ENCODE measurements at places on chromosomes 4 and X.
A peak's percentile ranks its signal among the peaks of the same experiment; 100 is the strongest.

DNA sequence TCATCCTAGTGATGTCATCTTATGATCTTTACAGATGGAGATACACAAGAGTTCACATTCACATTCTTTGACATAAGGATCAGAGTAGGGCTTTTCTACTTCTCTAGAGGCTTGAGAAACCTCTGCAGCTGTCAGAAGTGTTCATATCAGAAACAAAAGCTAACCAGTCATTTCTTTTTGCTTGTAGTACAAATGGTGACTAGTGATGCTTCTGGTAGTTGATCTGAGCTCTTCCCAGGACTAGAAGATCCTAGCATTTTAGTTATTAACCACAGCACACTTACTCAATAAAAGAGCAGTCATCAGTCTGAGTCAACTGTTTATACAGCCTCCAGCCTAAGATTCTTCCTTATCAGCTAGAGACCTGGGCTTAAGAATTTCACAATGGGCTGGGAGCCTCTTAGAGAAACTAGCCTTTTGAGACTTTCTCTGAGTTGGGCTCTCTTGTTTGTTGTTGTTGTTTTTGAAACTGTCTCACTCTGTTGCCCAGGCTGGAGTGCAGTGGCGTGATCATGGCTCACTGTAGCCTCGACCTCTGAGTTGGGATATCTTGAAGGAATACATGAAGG lies 84.1 kb downstream of the TMEM164 start:
- DNase-seq, result no peak

- DNase-seq, result peak; percentile 62
Measured at GRCh38 chr4:118836301-118837120, 585 bp upstream of the SEC24D start.

DNA sequence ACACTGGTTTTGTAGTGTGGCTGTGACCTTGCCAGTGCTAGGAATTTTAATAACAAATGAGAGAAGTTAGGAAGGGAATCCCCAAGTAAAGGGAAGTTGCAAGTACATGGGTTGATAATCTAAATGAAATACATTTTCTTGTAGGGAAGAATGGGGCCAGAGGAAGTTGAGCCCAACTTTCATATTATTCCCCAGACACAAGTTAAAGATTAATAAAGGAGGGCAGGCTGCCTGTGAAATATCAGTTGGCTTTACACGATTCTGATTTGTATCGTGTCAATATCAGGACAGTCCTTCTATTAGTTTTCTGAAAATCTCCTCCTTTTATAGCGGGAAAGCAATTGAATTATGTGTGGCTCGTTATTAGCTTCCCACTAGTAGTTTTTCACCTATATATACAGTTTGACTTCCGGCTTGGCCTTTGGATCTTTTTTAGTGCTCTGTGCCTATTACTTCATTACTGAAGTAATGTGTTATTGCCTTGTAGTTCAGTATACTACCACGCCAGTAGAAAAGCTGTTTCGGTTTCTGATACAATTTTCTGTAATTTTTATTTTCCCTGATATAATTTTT lies 1.7 kb downstream of the PDLIM5 start:
- no peak for DNase-seq

DNA sequence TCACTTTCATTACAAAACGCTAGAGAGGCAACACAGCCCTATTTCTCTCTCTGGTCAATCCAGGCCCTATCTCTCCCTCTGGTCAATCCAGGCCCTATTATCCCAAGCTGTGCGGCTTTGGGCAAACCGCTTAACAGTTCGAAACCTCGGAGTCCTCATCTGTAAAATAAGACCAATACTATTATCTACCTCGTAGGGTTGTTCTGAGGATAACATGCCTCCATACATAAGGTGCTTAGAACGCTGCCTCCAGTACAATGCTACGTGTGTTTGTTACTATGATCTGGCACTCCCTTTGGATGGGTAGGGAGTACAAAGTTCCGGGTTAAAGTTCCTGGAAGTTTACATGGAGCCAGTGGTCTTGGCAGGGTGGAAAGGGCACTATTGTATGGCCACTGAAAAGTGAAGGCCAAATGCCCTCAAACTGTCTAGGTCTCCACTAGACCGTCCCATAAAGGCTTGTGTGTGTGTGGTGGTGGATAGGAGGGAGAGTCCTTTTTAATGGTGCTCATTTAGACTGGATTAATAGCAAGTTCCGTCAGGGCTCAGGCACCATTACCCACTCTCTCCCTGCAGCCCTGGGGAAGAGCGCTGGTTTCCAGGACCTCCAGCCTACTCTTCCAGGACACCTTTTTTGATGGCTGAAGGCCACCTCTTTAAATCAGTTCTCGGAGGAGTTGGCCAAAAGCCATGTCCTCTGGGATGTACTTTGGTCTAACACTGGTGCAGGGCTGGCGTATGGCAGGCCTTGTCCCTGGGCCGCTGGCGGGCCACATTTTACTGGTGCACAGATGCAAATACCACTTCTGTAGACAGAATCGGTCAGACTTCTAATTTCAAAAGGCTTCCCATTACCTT lies 75.6 kb upstream of the BCOR start:
- DNase-seq, result no peak

DNA sequence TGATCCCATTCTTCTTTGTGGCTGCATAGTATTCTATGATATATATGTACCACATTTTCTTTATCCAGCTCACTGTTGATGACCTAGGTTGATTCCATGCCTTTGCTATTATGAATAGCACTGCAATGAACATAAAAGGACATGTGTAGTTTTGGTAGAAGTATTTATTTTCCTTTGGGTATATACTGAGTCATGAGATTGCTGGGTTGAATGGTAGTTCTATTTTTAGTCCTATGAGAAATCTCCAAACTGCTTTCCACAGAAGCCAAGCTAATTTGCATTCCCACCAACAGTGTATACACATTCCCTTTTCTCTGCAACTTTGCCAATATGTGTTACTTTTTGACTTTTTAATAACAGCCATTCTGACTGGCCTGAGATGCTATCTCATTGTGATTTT lies 278.3 kb downstream of the PCDH18 start:
- DNase-seq, result no peak

DNA sequence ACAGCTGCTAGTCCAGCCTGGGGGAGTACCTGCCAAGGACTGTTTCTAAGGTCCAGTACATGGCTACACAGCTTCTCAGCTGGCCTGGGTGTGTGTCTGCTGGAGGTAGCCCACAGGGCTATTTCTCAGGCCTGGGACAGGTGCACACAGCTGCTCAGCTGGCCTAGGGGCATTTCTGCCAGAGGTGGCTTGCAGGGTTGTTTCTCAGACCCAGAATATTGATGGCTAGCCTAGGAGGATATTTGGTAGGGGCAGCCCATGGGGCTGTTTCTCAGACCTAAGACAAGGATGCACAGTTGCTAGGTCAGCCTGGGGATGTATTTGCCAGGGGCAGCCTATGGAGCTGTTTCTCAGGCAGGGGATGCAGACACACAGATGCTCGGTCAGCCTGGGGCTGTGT lies 29.4 kb downstream of the RAB28 start:
- no peak for DNase-seq

DNA sequence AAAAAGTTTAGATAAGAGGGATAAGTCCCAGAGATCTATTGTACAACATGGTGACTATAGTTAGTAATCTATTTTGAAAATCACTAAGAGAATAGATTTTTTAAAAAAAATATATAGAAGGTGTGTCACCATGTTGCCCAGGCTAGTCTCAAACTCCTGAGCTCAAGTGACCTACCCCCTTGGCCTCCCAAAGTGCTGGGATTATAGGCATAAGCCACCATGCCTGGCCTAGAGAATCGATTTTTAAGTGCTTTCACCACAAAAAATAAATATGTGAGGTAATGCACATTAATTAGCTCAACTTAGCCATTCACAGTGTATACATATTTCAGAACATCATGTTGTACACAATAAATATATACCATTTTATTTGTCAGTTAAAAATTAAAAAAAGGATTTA lies 56.7 kb upstream of the TBC1D9 start:
- DNase-seq, result no peak

DNA sequence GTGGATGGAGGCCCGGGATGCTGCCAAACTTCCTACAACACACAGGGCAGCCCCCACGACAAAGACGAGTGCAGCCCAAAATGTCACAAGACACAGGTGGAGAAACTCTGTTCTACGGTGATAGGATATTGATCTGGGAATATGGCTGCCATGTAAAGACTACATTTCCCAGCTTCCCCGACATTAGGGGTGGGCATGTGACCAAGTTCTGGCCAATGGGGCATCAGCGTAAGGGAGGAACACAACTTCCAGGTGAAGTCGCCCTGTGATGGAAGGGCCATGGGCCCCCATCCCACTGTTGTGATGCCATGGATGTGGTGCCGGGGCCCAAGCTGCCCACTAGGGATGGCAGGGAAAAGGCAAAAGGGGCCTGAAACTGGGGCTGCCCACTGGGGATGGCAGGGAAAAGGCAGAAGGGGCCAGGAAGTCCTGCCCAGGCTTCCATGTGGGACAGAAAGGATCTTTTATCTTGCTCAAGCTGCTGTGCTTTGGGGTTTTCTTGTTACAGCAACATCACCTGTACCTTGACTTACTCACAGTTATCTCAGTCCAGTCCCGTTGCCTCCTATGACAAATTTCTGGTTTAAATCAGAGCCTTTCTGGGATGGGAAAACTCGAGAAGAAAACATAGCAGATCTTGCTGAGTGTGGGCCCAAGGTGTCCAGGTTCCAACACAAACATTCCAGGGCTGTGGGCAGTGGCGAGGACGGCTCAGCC lies 9.7 kb upstream of the ADRA2C start:
- no peak for DNase-seq

DNA sequence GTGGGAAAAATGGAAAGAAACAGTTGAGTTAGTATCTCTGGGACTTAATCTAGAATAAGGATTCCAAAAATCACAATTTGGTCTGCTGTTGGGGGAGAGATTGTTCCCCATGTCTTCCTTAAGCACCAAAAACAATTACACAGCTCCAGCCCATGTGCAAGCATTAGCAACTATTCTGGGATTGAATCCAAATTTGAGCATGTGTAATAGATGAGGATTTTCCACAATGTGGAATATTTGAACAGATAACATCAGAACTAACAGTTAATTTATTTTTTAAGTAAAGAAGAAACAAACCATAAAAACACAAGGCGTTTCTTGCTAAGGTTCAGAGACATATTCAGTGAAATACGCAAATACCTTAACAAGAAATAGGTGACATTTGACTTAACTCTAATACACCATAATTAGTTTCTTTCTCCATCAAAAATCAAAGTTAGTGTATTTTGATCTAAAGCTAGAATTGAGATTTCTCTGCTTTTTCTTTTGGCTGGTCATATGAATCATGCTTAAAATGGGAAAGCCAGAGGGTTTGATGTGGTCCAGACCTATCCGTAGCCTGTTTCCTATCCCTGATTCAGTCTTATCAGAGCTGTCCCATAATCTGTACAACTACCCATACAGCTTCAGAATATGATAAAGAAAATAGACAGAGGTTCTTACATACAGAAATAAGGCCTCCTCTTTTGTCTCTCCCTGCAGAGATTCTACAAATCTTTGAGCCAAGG lies 413.4 kb downstream of the PACRGL start:
- DNase-seq, result no peak

DNA sequence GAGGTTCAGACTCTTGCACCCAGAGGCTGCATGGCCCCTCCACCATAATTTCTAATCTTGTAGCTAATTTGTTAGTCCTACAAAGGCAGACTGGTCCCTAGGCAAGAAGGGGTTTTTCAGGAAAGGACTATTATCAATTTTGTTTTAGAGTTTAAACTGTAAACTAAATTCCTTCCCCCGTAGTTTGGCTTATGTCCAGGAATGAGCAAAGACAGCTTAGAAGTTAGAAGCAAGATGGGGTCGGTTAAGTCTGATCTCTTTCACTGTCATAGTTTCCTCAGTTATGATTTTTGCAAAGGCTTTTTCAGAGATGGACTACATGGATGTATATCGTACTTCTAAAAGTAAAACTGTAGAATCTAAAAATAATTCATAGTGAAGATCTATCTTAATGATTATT lies 258.1 kb upstream of the IL1RAPL1 start:
- no peak for DNase-seq

DNA sequence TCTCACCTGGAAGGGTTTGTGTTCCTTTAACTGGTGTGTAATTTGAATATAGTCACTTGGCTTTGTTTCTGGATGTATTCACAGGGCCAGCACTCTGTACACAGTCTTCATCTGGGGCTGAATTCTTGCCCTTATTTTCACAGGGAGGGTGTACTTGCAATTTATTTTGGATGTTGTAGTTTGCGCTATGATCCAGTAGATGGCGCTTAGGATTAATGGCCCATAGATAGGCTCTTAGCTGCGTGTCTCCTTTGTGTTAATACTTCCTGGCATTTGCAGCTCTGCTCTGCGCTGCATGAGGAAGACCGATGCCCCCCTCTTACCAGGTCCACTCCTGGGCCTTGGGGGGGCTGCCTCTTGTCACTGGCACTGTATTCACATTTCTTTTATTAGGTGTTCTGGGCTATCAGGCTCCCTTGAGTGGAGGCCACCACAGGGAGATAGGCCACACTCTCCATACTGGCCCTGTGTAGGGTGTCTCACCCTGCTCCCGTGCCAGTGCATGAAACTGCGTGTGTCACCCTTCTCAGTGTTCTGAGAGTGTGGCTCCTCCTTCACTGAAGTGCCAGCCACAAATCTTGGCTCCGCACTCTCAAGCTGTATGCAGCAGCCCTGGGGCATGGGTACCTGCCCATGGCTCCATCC lies 562.2 kb downstream of the ZIC3 start:
- peak; percentile 3 for DNase-seq

GRCh38 chrX:120419463-120419862 lies 49.6 kb downstream of the LAMP2 start:
- DNase-seq, result peak; percentile 3

- no peak for DNase-seq
Measured at GRCh38 chr4:155602351-155603140, 64.1 kb upstream of the GUCY1A1 start.

GRCh38 chr4:95833711-95834194 lies 6.1 kb upstream of the PDHA2 start:
- no peak for DNase-seq

- DNase-seq, result no peak
Measured at GRCh38 chr4:130043732-130044160, 947.8 kb downstream of the C4orf33 start.

DNA sequence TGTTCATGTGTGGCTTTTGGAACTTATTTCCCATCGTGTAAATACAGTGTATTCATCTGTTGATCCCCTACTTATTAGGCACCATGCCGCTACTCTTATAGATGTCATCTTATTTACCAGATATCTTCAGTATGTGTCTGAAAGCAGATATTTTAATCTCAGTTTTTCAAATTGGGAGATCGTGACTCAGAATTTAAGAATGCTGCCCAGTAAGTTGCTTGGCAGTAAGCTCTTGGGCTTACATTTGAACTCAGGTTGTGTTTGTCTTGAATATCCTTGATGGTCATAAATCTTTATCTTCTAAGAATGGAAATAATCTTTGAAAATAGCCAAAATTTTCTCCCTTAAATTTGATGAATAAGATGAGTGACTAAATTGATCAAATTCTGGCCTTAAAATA lies 45.9 kb upstream of the RPA4 start:
- DNase-seq, result no peak

DNA sequence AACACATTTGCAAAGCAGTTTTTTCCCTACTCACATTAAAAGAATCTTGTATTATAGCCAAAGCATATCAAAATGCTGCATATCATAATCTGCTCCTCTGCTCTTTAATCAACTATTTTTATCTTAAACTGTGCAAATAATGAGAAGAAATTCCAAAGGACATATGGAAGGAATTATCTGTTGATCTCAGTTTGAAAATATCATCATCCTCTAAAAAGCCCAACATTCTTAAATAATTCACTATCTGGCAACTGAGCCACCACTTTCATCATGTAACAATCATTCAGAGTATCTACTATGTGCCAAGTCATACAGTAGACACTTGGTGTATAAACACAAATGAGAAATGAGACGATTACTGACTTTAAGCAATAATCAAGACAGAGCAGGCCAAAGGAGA lies 63.0 kb downstream of the PRSS12 start:
- DNase-seq, result no peak

- no peak for DNase-seq
Measured at GRCh38 chr4:173211222-173211621, 42.6 kb downstream of the GALNT7 start.

All from stimulated activated CD4-positive, alpha-beta T cell treated with anti-CD3 and anti-CD28 coated beads, Interleukin-4, amount 100 ng/mL, for 24 hours (primary cell).